ENCODE measurements at places on chromosomes 1 and 21.

GRCh38 chr1:212293579-212293978, 8.4 kb downstream of the PPP2R5A start:
- no peak for DNase-seq

DNA sequence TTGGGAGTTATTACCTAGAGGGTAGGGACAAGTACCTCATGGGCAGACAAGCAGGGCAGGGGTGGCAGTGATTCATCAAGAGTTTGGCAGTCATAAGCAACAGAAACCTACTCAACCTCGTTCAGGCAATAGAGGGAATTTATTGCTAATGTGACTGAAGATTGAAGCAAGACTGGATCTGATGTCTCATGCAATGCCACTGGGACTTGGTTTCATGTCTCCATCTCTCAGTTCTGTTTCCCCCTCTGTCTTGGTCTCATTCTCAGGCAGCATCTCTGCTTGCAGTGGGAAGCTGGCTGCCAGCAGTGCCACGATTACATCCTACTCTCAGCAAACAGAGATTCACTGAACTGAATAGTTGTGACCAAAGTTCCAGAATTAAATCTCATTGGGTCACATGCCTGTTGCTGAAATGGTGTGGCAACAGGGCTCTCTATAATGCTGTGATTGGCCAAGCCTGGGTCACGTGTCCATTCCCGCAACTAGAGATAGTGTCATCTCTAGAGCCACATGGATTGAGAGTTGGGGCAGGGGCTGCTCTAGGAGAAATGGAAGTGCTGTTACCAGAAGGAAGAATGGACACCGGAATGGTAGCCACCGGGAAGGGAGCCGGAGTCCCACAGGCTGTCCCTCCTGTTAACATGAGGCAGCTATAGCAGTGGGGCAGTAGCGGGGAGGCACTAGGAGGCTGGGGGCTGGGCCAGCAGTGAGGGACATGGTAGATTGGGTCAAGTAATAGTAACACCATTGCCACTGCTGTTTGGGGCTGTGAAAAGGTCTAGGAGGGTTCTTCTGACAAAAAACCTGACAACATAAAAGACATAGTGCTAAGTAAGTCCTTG, 3.9 kb upstream of the CDC42 start:
- no peak for DNase-seq

DNA sequence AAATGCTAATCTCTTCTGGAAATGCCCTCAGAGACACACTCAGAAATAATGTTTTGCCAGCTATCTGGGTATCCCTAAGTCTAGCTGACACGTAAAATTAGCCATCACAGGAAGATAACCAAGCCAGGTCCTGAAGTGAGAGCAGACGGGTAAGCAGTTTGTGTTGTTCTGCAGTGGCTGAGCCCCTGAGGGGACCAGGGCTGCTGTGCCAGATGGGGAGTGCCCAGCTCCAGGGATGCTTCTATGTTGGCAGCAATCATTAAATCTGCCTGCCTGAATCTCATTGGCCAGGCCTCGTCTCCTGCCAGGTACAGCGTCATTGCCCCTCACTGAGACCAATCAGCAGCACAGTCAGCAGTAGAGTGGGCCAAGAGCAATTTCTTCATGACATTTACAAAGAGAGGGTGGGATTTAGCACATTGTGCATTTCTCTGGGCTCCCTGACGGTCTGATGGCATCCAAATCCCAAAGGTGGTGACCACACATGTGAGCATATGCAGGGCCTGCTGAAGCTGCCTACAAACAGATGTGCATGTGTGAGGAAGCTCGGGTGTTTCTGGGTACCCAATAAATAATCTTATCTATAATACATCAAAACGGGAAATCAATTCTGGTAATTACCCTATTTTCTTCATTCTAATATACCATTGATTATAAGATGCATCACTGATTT, 58.7 kb upstream of the LRRN2 start:
- DNase-seq: no peak

- no peak for DNase-seq
Measured at GRCh38 chr1:47448462-47449222, 10.8 kb downstream of the FOXD2 start.

DNA sequence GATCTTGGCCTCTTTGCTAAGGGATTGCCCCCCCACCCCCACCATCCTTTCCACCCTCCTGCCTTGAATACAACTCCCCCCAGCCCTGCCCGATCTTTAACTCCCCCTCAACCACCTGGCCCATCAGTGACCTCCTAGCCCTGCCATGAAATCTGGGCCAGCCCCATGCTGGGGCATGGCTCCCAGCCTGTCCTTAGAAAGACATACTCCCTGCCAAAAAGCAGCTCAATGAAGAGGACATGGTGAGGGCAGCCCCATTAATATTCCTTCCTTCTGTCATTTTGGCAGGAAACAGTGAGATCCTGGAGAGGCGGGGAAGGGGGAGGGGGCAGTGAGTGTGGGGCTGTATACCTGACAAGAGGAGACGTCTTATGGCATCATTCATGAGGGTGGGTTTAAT, 66.8 kb upstream of the DISP3 start:
- DNase-seq: no peak

DNA sequence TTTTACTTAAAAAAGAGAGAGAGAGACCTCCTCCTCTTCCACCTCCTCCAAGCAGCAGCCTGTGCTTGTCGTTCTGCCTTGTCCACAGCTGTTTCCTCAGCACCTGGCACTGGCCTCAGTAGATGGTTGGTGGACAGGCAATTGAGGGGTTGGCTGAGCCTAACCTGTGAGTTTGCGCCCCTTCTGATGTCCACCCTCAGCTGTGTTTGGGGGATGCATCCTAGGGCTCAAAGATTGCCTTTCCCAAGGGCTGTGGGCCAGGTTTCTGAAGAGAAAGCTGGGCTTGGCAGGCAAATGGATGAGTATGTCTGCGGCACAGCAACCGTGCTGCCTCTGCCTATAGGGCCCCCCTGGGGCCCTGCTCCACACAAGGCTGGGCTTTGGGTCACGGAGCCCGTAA, 35.1 kb upstream of the KDM4A start:
- no peak for DNase-seq

- peak; percentile 69 for DNase-seq
Measured at GRCh38 chr21:25813917-25814316, 79.1 kb downstream of the GABPA start.

- DNase-seq: no peak
Measured at GRCh38 chr21:45509566-45510465, 32.4 kb downstream of the SLC19A1 start.

GRCh38 chr1:55575571-55576279, 360.6 kb upstream of the USP24 start:
- DNase-seq: no peak

GRCh38 chr21:45016406-45017038, 57.9 kb upstream of the ADARB1 start:
- DNase-seq: no peak

DNA sequence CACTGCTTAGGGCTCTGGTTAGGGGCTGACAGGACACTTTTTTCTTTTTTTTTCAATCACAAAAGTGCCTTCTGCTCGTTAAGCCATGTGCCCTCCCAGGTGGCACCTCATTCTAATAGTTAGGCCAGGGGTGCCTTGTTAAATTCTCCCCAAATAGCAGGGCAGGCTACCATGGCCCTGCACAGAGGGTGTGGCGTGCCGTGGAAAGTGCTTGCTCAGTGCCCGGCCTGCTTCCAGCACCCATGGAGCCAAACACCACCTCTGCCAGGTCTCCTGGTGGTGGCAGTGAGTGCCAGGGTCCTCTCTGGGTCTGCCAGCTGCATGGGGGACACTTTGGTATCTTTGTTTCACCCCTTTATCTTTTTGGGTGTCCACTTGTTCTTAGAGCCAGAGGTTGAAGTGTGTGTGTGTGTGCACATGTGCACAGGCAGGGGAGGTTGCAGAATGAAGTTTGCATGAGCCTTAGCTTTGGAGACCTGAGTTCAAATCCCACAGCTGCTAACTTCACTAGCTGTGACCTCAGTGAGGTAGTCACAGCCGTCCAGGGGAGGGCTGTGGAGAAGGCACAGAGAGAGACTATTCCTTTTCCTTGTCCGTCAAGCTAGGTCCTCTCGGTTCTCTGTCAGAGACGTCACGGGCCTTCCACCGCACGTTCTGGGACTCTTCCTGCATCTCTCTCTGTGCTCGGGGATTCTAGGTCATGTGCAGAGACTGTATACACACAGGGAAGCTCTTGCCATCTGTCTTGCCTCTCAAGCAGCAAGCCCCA, 39.9 kb upstream of the CSF3R start:
- DNase-seq: no peak

GRCh38 chr1:228445843-228446650, 29.4 kb upstream of the TRIM17 start:
- no peak for DNase-seq

DNA sequence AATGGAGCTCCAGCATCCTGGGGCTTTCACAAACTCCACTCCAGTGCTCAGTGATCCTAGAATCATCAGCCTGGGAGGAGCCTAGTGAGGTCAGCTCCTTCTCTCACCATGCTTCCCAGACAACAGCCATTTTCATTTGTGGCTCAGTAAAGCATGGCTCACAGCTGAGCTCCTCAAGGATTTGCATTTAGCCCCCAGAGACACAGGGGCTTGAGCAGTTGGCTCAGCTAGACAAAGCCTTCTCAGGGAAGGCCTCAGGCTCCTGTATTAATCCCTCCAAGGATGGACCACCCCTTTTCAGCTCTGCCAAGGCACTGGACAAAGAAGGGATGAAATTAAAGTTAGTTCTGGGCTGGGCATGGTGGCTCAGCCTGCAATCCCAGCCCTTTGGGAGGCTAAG, 39.5 kb downstream of the ERI3 start:
- no peak for DNase-seq

GRCh38 chr1:67760030-67760821, 73.0 kb downstream of the GNG12 start:
- peak; percentile 43 for DNase-seq

GRCh38 chr1:5991381-5992025, 722 bp downstream of the NPHP4 start:
- no peak for DNase-seq

DNA sequence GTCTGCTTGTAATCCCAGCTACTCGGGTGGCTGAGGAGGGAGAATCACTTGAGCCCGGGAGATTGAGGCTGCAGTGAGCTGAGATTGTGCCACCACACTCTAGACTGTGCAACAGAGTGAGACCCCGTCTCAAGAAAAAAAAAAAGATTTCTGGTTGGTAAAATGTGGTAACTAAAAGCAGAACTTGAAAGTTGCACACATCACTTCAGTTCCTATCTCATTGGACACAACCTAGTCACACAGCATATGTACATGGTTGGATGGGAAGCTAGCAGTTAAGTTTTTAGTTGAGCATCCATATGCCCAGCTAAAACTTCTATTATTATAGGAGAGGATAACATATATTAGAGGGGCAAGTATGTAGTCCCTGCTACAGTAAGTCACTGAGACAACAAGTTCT, 22.1 kb downstream of the BCAS2 start:
- DNase-seq: no peak

- no peak for DNase-seq
Measured at GRCh38 chr1:115296981-115297380, 41.1 kb downstream of the NGF start.

DNA sequence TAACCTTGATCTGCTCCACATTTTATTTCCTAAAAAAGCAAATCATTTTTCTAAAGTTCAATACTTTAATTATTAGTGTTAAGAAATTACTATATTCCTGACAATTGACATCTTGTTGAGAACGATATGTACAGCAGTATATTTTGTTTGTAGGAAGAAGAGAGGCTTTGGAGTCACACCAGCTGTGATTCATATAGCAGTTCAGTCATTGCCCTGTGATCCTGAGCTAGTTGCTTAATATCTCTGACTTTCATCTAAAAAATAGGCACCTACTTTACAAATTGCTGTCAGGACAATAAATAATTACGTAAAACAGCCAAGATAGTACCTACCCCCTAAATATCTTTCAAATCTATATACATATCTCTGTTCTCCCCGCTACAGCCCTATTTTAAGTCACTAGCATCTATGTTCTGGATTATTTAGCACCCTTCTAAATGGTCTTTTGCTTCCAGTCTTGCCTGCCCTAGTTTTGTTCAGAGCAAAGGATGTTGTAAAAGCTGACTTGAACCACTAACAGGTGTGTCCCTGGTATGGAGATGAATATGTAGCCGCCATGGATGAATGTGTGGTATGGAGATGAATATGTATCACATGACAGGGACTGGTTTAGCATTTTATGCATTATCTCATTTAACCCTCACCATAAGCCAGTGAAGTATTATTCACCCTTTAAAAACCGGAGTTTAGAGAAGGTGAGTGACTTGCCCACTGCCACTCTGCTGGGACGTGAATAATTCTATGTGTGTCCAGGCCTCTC, 42.2 kb downstream of the RNF220 start:
- no peak for DNase-seq

DNA sequence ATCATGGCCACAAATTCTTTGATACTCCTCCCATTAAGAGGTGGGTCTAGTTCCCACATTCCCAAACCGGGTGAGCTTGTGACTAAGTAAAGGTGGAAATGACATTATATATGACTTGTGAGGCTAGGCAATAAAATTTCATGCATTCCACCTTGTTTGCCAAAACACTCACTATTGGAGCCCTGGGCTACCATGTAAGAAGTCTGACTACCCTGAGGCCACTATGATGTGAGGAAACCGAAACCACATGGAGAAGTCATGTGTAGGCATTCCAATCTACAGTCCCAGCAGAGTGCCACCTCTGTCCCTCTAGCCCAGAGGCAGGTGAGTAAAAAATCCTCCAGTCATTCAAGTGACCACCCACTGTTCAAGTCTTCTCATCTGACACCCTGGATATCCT, 17.9 kb upstream of the SMG7 start:
- DNase-seq: no peak

Measured in T1000 (cell line).